ENCODE measurements at places on chromosomes 1 and 21.
A peak's percentile ranks its signal among the peaks of the same experiment; 100 is the strongest.

DNA sequence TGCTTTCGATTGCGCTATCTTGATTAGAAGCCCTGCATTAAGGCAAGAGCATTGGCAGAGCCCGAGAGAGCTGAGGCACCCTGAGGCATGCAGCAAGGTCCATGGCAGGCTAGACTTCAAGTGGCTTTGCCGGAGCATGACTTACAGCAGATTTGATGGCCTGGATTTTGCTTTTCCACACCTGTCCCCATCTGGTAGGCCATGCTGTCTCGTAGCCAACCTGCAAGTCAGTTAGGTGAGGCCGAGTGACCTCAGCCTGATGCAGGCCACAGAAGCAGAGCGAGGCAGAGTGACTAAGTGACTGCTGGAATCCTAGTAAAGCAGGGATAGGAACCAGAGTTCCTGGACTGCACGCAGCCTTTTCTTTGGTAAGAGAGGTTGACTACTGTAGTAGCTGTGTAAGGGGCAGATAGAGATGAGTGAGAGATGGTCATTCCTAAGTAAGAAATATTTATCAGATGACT lies 148.9 kb downstream of the PBX1 start:
- no peak for DNase-seq

GRCh38 chr1:6614019-6614928 lies 743 bp downstream of the PHF13 start:
- DNase-seq, result no peak

GRCh38 chr1:176954242-176954641 lies 210.3 kb downstream of the ASTN1 start:
- DNase-seq, result no peak

DNA sequence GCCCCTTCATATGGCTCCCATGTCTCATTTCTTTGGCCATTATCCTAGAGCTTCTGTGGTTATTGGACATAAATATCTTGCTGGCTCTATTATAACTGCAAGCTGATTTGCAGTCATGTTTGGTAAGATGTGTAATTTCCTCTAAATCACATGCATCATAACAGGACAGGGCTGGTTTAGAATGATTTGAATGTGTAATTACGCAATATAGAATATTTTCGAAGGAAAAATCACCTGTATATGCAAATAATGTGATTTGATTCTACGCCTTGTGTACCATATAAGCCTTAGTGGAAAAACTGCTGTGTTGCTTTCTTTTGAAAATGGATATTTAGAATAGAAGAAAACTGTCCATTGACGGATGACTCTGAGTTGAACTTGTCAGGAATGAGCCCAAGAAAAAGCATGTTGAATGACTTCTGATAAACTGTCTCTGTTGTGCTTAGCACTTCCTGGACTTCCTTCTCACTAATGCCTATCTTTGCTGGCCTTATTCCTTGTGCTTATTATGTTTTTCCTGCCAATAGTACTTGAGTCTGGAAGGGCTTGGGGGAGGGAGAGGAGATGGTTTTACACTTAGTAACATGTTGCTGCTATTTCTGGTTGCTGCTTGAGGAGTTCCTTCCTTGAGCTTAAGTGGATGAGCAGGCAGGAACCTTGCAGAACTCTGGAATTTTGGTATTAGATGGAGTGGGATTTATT lies 6.5 kb downstream of the CACHD1 start:
- DNase-seq, result peak; percentile 44

DNA sequence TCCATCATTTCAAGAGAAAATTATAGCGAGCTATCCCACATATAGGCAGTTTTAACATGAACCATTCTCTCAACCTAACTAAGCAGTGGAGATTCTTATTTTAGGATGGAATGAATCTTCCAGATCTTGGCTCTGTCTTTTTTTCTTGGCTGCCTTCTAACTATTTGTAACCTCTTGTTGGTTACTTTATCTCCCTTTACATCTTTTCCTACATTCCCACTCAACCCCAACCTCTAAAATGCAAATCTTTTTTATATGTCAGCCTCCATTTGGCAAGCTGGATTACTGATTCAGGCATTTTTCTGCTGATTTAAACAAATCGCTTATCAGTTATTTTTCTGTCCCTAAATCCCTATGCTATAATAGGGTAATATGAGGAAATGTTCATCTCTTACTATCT lies 46.9 kb upstream of the LHX8 start:
- no peak for DNase-seq

GRCh38 chr1:227913396-227913763 lies 34.4 kb downstream of the WNT9A start:
- DNase-seq, result no peak

GRCh38 chr1:20139776-20140612 lies 871 bp downstream of the PLA2G2F start:
- DNase-seq, result no peak

DNA sequence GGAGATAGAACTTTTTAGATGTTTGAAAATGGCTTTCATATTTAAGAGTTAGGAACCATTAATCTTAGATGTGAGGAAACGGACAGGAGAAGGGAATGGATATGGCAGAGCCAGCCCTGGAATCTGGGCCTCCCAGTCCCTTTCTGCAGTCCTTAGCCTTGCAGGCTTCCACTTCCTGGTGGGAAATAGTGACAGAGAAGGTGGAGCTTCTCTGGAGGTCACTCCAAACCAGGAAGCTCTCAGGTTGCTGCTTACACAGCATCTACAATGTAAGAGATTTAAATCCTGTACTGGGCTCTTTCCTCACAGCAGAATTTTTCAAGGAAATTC lies 2.5 kb downstream of the S100A11 start:
- DNase-seq, result no peak

GRCh38 chr1:226370144-226370923 lies 37.6 kb downstream of the PARP1 start:
- DNase-seq, result no peak

DNA sequence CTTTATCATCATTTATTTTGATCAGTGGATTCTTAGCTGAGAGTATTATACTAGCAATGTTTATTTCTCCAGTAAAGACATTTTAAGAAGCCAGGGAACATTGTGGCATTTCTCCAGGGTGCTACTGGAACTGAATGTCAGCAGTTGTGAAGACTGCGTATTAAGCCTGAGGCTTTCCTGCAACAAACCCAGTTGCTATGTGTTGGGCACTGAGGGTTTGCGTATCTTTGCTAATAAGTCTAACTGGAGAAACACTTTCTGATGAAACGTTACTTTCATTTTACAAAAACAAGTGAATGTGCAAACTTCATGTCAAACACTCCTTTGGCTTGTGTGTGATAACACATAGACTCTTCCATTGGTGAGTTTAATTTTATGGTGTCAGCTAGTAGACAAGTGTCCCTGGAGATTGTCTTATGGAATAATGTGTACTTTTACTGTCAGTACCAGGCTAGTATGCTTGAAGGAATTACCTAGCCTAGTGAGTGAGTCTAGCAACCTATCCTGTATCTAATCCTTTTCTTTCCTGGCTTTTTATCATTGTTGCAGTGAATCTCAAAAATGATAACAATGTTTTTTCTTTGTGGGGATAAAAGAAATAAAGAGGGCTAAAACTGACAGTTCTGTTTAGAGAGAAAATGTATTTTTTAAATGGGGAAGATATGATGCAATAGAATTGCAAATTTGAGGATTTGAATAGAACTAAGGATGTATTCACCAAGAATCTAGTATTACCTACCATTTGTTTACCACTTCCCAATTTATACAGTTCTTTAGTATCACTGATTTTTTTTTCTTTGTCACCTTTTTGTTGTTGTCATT lies 70.1 kb downstream of the MTR start:
- no peak for DNase-seq
